ENCODE measurements at places on chromosomes 2 and 18.

GRCh38 chr18:54945576-54946125 lies 13.6 kb downstream of the CCDC68 start:
- no peak for DNase-seq

- peak; percentile 68 for DNase-seq
Measured at GRCh38 chr2:75459565-75460310, 101.0 kb downstream of the EVA1A start.

- DNase-seq, result no peak
Measured at GRCh38 chr2:30400151-30400954, 46.7 kb upstream of the LCLAT1 start.

- no peak for DNase-seq
Measured at GRCh38 chr2:139099721-139100120, 319.5 kb upstream of the NXPH2 start.

DNA sequence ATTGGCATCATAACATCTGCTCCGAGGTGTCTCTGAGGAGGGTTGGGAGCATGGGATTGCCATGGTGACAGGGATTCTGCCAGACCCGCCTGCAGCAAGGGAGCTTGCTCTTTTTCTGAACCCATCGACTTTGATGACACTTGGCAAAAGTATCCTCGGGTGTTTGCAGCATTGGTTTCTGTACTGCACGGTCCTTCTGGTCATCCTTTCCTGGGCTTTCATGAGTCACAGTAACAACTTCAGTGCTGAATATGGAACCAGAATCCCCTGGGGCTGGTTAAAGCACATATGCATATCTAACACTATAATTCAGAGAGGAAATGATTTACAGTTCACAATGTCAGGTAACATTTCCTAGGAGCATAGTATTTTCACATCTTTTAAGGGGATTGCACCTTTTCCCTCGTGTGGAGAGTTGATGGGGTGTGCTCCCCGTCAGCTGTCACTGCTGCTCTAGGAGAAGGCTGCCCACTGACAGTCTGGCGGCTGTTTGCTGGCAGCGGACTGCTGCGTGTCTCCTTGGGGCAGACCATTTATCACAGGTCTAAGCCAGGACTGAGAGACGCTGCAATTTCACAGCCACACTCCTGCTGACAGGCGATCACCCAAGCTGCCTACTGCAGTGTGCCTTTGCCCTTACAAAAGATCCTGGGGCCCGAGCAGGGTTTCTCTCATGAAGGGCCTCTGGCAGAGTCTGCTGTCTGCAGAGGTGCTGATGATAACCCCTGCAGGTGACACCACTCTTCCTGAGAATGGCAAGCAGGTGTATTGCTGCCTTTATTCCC lies 425.3 kb downstream of the THSD7B start:
- no peak for DNase-seq

GRCh38 chr2:219726916-219727315 lies 99.5 kb downstream of the SLC4A3 start:
- no peak for DNase-seq

DNA sequence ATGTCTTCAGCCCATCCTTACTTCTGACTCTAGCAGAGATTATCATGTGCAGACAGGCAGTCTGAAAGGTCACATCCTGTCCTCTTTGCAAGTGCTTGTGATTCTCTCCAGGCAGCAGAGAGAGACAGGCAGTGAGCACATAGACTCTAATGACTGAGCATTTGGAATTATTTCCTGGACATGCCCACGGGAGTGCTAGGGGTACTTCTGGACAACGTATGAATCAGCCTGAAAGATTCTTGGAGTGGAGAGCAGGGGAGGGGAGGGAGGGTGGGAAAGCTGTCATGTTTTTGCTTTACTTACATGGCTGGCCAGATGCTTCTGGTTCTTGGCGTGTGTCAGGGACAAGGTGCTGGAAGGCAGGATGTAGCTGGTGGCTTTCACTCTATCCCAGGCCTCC lies 150.6 kb downstream of the RIF1 start:
- DNase-seq, result peak; percentile 18

GRCh38 chr2:228417956-228418355 lies 236.5 kb upstream of the SPHKAP start:
- DNase-seq, result peak; percentile 65

GRCh38 chr2:230925879-230926765 lies 1.1 kb upstream of the GPR55 start:
- DNase-seq, result no peak

DNA sequence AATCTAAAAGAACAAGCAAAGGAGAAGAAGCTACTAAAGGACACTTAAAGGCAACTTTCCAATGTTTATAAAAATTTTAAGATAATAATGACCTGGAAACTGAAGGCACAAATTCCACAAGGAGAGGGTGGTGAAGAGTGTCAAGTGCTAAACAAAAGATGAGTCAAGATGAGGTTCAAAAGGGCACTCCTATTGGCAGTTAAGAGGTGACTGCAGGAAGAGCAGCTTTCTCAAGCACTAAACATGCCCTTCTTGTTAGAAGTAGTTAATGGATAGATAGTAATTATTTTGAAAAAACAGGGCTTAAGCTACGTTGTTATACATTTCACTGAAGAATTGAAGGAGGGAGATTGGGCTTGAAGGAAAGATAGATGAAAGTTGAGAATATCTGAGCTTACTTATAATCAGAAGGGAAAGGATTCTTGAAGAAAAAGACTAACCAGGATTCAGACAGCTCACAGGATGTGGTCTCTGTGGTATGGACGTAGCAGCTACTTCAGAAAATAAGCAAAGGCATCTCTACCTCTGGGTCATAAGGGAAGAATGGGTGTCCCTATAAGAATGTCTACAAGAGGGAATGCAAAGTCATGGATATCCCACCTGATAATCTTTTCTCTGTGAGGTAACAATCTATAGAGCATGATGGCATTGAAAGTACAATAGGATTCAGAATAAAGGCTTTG lies 454.7 kb upstream of the SLC39A10 start:
- peak; percentile 41 for DNase-seq

DNA sequence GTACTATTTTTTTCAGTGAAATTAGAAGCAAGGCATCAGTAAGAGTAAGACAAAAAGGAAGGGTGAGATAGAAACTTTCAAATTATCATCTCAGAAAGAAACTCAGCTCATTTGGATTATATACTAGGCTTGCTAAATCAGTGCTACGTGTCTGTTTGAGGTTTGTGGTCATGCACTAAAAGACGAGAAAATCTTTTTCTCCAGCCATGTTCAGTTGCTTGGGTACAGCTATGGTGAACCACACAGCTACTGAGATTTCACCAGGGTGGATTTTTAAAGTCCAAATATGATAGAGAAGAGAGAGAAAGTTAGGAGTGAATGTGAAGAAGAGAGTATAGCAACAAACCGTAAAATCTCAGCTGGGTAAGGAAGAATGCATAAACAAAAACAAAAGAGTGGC lies 161.6 kb downstream of the PTH2R start:
- no peak for DNase-seq

DNA sequence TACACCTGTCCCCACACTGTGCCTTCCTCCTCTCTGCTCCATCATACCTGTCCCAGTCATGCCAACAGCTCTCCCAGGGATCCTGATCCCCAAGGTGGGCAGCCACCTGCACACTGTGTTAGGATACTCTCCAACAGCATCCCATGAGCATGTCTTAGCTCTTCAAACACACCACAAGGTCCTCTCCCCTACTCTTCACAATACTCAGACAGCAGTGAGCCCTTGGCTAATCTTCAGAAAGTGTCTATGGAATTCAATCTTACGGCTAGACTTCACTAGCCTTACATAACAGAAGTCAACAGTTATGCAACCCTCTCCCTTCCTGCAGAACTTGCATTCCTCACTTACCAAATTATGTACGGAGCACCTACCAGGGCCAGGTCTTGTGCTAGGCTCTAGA lies 79.9 kb downstream of the MYO5B start:
- no peak for DNase-seq

DNA sequence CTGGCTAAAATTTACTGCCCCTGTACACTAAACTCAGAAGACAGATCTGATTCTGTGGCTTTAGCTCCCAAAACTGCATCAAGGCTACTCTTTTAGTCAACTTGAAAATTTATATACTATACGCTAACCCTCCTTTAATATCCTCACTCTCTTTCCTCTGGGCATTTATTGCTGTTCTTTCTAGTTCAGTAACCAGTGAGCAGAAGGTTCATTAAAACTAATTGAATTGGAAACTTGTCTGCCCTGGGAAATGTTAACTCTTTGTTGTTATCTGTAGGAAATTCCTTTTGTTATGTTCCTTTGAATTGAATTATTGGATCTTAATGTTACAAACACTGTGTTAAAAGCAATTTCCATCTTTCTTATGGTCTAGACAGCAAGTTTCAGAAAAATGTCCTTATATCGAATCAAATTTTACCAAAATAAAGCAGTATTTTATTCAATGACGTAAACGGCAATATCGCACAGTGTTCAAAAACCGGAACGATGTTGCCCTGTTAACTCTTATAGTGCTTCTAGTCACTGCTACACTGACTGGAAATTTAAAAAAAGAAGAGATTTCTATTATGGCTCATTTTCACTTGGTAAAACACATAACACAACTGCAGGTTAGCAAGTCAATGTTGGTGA lies 168.3 kb downstream of the NR4A2 start:
- no peak for DNase-seq

- no peak for DNase-seq
Measured at GRCh38 chr2:120037995-120038541, 25.2 kb downstream of the EPB41L5 start.

DNA sequence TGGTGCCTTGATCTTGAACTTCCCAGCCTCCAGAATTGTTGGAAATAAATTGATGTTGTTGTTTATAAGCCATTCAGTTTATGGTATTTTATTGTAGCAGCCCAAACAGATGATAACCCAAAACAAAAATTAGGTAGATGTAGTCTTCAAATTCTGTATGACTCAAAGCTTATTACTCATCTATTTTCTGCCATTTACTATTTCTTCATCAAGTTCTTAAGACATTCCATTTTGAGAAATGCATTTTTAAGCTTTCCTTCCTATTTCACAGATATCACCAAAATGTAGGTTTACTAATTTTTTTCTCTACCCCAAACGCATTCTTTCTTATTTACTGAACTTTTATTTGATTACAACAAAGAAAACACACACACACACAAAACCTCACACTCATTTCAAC lies 148.2 kb downstream of the RND3 start:
- no peak for DNase-seq

DNA sequence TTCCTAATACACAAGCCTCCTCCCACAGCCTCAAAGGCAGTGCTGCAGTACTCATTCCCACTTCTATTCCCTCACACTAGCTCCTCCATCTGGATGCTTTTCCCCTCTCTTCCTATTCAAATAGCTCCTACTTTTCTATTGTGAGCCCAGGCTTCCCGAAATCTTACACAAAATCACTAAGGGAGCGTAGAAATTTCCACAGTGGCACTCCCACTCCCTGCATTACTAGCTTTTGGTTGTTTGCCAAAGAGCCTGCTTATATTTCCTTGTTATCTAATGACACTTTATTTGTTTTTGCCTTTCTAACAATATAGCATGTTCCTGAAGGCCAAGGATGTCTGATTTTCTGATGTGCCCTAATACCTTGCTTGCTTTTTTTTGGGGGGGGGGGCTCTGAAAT lies 10.9 kb downstream of the EPAS1 start:
- no peak for DNase-seq

GRCh38 chr2:21317131-21317530 lies 193.4 kb downstream of the TDRD15 start:
- peak; percentile 16 for DNase-seq

GRCh38 chr2:179239838-179240237 lies 24.8 kb downstream of the SESTD1 start:
- no peak for DNase-seq

DNA sequence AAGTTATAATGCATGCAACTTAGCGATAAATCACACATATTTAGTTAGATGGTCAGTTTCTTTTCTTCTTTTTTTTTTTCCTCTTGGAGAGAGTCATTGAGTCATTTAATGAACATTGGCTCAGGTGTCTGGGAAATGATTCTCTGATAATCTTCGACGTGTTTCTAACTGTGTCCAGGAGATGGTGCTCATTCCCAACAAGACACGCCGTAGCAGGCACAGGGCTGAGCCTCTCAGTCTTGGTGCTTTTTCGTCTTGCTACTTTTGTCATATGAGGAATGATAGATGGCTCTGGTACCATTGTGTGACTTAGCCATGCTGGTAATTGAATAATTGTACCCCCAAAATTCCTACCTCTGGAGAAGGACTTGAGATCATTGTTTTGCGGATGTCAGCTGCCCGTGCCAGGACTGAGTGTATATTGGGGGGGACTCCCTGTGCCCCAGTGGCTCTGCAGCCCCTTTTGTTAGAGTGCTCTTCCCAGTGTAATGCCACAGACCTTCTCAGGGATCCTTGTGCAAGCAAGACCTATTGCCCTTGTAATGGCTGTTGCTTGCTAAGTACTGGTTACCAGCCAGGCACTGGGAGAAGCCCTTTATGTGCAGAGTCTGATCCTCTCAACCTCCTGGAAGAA lies 107.6 kb upstream of the CYRIA start:
- DNase-seq, result peak; percentile 13

DNA sequence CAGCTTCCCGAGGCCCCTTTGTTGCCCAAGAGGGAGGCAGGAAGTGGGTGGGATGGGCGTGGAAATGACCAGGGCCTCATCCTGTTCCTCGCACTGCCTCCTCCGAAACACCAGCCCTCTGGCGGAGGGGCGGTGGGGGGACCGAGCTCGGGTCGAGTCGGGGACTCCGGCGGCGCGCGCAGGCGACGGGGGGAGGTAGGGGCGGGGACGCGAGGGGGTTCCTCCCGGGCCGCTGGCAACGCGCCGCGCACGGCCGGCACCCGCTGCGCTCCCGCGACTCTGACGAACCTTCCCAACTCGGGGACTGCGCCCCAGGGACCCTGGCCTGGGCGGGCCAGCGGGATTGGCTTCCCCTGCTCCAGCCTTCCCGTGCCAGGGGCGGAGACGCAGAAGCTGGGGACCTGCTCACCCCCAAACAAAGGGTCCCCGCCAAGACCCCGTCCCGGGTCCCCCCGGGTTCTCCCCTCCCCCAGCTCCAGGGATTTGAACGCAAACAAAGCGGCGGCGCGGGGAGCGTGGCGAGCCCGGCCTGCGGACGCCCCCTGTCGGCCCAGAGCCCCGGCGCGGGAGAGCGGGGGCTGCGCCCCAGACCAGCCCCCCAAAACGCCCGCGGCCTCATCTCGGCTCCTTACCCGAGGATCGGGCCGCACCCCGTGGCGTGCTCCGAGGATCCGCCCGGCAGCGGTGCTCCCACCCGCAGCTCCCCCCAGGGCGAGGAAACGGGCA lies 1.2 kb downstream of the SEMA4C start:
- DNase-seq, result peak; percentile 93

DNA sequence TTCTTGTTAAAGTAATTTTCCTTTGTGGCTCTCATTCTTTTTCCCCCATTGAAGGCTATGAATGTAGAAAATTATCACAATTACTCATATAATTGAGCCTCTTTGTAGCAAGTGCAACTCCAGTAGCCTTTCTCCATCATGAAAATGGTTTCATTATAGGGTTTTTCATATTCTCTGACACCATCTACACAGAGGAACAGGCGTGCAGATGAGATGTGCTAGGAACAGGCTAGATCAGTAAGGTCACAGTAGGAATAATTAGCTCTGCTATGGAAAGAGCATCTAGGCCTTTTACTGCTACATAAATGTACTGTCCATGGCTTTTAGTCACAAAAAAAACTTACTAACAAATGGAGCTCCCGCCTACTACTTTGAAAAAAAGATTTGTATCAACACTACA lies 12.6 kb upstream of the DLX1 start:
- DNase-seq, result no peak

Measured in H4 (cell line).